ENCODE measurements at places on chromosomes 16 and 17.

DNA sequence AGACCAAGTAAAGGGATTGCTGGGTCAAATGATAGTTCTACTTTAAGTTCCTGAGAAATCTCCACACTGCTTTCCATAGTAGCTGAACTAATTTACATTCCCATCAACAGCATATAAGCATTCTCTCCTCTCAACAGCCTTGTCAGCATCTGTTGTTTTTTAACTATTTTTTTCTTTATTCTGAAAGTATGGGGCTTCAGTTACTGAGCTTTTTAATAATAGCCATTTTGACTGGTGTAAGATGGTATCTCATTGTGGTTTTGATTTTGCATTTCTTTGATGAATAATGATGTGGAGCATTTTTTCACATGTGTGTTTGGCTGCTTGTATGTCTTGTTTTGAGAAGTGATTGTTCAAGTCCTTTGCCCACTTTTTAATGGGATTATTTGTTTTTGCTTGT, 2.5 kb downstream of the KRTAP2-2 start:
- no peak for DNase-seq

GRCh38 chr17:50114849-50115357, 15.1 kb downstream of the SAMD14 start:
- no peak for DNase-seq

- DNase-seq: no peak
These were observed 15.0 kb upstream of the PRSS27 start for GRCh38 chr16:2734844-2735515.

DNA sequence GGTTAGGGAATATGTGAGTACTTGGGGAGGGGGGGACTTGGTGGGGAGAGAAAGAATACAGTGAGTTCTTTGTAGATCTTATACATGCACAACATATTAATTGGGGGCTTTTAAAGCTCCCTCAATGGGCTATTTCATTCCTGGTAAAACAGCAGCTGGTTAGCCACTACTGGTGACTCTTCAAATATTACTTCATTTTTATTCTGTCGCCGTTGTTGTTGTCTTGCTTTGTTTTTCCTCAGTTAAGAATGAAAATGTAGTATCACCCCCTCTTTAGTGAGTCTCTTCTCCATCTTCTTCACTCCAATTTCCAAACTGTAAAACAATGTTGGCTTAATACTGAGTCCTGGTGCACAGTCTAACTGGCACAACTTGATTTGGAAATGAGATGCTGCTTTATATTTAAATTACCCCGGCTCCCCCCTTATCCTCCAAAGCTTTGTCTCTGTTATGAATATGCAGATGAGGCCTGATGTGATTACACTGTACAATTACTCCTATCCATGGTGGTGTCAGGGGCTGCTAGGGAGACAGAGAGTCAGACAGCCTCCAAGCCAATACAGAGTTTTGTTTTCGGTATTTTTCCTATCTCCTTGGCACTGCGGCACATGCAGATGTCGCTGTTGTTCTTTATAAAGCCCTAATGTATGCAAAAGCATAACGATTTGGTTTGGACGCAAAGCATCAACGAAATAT, 256.9 kb upstream of the PMFBP1 start:
- DNase-seq: no peak

DNA sequence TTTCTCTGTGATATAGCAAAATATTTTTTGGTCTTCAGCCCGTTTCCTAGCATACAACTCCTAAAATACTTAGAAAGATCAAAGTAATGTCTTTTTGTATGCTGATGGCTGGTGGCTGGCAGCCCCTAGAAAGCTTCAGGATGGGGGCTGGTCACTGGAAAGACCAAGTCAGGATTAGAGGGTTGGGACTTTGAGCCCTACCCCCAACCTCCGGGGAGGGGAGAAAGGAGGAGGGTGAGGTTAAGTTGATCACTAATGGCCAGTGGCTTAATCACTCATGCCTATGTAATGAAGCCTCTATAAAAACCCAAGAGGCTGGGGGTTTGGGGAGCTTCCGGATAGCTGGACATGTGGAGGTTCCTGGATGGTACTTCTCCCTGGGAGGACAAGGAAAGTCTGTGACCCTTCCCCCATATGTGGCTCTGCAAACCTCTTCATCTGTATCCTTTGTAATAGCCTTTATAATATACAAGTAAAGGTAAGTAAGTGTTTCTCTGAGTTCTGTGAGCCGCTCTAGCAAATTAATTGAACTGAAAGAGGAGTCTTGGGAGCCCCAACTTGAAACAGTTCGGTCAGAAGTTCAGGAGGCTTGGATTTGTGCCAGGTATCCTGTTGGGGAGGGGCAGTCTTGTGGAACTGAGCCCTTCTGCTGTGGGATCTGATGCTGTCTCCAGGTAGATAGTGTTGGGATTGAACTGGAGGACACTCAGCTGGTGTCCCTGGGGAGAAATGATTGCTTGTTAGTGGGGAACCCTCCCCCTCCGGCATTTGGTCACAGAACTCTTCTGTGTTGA, 3.5 kb downstream of the SLC7A6 start:
- no peak for DNase-seq

DNA sequence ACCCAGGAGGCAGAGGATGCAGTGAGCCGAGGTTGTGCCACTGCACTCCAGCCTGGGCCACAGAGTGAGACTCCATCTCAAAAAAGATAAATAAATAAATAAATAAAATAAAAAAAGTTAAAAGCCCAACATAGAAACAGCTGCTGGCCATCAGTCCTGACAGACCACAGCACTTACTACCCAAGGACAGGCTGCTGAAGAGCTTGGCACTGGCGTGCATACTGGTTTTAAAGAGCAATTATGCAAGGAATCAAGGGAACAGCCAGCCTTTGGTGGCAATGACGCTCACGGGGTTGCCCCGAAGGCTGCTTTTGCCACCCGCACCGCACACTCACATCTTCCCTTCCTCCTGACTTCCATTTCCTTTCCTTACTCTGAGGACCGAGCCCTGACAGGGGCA, 4.2 kb downstream of the PLD6 start:
- DNase-seq: no peak

GRCh38 chr17:67995570-67996263, 552 bp downstream of the C17orf58 start:
- no peak for DNase-seq

DNA sequence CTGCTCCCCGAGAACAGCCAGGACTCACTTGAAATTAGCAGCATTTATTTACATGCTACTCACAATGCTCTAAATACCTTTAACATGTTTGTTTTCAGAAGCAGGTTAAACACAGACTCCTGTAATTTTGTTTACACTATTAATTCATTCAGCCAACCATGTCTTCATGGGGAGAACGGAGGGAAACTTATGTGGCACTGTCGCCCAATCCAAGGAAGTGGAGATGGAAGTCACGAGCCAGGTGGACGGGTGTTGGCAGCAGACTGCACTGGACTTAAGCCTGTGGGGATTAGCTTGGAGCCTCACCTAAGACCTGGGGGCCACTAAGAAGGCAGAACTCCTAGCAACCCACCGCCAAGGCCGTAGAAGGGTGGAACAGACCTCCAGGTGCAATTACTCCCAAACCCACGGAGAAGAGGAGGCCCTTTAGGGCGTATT, 8.8 kb upstream of the GFAP start:
- DNase-seq: no peak

DNA sequence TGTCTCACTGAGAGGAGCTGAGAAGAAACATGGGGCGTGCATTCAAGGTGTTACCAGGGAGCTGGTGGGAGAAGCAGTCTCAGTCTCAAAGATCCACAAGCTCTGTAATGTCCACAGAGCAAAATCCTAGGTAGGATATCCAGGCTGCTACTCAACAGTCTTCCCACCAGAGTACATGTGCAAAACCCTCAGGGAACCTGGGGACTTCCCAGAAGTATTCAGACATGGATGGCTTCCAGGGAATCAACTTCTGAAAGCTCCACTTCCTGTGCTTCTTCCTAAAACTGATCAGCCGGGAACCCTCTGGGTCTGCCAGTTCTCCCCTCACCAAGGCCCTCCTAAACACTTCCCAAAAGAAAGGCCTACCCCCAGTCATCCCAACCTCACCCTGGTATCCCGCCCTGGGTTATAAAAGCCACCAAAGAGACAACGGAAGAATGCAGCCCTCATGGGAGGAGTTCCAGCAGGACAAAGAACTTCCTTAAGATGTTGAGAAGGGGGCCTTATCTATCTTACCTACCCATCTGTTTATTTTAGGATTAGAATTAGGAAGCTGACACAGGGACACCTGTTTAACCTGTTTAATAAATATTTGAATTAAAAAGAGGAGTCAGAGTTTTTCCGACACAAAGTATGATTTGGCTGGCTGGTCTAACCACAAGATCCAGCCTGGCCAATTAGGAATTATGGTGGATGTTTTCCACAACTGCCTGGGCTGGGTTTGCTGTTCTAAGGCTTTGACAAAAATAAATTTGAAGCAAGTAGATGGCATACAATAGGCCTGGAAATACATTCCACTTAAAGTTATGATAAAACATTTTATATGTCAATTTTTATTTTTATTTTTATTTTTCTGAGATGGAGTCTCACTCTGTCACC, 37.0 kb downstream of the CUEDC1 start:
- no peak for DNase-seq
